ENCODE measurements at places on chromosomes 12 and 14.

- no peak for DNase-seq
Observed at GRCh38 chr12:92139634-92140150, 6.0 kb downstream of the BTG1 start.

- no peak for DNase-seq
Observed at GRCh38 chr12:52602552-52602951, 1.3 kb upstream of the KRT72 start.

- no peak for DNase-seq
Observed at GRCh38 chr12:67917811-67918210, 71.4 kb upstream of the IFNG-AS1 start.

GRCh38 chr14:92927349-92928257, 4.7 kb downstream of the CHGA start:
- no peak for DNase-seq

- no peak for DNase-seq
Observed at GRCh38 chr12:45050751-45051571, at the start of gene DBX2. TSS of gene DBX2 (minus strand) at chr12:45051099. CDS start at chr12:45050927, 172 bp downstream.

GRCh38 chr14:51999084-51999483, 9.7 kb downstream of the RTRAF start:
- DNase-seq, result no peak

GRCh38 chr14:94460631-94461416, 8.2 kb upstream of the SERPINA11 start:
- no peak for DNase-seq

DNA sequence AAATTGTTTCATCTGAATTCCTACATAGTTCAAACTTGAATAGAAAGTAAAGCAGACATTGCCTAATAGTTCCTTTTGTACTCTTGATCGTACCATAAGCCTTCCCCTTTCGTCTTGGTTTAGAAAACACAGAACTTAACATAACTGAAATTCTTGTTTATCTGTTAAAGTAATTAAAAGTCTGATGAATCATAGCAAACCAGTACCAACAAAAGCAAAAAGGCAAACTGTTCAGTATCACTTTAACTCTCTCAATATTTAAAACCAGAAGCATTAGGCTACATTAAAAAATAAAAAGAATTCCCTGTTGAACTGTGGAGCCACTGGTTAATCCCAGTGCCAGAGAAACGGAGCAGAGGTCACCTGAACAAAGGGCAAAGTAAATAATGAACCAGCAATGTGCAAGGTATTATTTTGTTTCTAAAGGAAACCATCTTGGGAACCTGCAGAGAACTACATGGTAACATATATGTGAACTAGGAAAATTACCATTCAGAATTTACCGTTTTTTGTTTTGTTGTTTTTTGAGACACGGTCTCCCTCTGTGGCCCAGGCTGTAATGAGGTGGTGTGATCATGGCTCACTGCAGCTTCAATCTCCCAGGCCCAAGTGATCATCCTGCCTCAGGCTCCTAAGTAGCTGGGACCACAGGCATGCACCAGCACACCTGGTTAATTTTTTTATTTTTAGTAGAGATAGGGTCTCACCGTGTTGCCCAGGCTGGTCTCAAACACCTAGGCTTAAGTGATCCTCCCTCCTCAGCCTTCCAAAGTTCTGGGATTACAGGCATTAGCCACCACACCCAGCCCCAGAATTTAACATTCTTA, 17.1 kb upstream of the HIGD1C start:
- DNase-seq, result no peak

DNA sequence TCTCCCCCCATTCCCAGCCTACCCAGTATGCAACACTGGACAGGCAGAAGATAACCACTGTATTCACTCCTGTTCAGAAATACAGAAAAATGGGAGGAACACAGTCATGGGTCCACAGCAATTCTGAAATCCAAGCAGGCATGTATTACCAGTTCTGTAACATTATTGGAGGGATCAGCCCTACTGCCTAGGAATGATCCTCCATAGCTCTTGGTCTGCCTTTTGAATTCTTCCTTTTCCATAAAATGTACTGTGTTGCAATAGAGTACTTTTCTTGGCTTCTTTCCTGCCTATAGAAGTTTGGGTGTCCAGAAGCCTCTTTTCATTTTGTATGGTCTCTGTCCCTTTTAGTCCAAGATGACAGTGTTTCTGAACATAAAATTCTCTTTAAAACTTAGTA, 46.5 kb downstream of the SPATS2 start:
- no peak for DNase-seq

DNA sequence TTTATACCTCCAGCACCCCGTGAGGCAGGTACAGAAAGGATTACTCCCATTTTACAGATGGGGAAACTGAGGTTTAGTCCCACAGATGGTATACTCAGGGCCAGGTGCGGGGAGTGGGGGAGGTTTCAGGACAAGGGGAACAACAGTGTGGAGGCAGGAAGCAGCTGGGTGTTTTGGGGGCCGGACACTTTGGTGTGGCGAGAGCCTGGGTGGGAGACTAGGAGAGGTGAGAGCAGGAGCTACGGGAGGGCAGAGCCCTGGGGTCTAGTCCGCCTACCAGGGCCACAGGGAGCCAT, 61.7 kb downstream of the DIO3 start:
- no peak for DNase-seq

GRCh38 chr12:57367121-57367520, 63.7 kb downstream of the R3HDM2 start:
- no peak for DNase-seq

DNA sequence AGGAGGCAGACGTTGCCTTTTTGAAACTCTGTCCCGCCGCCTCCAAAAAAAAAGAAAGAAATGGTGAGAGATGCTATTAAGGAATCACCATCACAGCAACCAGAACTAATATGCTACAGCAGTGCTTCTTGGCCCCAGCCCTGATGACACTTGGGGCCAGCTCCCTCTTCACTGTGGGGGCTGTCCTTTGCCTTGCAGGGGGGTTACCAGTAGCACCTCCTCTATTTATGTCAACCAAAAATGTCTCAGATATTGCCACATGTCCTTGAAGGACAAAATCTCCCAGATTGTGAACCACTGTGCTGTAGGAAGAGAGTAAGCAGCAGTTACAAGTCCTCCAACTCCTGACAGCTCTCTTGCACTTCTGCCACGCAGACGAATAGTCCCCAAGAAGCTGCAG, 76.4 kb downstream of the LRRC74A start:
- no peak for DNase-seq

DNA sequence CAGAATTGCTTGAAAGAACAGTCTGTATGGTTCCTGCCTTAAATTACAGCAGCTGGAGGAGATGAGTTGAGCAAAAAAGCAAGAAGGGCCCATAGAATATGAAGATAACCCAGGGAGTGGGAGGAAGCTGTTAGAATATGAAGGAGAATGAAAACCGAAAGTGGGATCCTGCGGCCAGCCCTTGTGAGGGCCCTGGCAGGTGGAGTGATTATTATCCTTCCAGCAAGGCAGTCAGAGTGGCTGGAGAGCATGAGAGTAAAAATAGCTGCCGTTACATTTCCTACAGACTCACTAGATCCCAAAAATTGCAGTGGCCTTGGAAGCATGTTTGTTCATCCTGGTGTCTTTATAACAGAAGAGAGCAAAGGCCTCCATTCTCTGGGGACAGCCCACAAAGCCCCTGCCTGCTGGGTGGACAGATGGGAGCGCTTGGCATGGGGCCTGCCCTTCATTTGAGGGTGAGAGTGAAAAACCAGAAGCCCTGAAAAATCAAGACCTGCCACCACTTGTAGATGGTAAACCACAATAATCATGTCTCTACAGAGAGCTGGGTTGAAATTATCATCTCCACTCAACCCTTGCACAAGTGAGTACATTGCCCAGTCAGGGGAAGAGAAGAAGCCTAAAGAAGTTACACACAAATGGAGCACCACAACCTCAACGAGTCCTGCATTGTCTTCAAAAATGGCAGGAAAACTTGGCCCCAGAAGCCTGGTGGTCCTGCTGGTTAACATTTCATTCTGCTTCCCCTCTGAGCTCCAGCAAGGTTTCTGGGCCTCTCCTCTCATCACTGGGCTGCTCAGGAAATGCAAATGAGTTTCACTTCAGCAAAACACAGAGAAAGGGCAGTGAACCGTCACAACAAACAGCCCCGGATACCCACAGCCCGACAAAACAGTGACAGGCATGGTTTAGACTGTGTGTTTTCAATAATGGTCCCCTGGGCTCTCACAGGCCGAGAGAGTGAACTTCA, 20.5 kb downstream of the ZDHHC22 start:
- no peak for DNase-seq

GRCh38 chr12:59734371-59734770, 138.5 kb downstream of the SLC16A7 start:
- no peak for DNase-seq

DNA sequence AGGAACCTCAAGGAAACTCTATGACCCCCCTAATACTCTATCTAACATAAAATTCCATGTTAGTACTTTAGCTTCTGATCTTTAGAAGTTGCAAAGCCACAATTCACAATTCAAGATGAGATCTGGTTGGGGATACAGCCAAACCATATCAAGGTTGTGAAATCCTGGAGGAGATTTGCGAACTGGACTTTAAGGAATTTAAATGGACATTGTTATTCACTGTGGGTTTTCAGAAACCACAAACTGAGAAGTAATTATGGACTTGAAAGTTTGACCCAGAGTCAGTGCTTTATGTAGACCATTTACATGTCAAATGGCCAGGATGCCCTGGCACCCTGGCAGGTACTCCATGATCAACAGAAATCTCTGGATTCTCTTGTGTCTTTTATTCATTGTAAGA, 14.2 kb upstream of the CDKL1 start:
- DNase-seq, result no peak

DNA sequence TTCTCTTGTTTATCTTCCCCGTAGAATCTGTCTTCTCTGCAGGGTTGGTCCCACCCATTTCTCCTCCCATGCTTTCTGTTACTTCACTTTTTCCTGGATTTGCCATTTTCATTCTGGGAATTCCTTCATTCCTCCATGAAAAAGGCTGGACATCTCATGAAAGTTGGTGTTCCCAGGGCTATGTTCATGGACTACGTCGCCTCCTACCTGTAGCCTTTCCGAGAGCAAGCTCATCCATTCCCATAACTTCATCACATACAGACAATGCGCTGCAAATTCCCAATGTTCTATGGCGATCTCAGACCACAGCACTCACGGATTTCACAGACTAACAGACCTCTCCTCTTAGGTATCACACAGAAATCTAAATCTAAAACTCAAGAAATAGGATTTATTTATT, 217.1 kb downstream of the EXOC5 start:
- DNase-seq, result no peak

- DNase-seq, result no peak
Observed at GRCh38 chr12:110270125-110270962, 10.7 kb upstream of the ATP2A2 start.

DNA sequence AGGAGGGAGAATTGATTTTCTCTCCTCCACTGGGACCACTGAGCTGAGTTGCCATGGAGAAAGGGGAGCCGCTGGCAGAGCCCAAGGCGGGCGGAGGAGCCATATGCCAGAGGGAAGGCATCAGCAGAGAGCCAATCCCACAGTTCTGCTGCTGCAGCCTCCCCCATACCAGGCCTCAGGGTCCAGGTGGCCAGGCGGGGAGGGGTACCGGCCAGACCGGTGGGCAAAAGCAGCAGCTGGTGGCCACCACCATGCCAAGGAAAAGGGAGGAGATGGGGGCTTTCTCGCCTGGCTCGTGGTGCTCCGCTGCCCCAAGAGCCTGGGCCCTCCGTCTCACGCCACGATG, 72.8 kb downstream of the PITPNM2 start:
- no peak for DNase-seq

- no peak for DNase-seq
Observed at GRCh38 chr12:52020539-52021336, 14.0 kb downstream of the TAMALIN start.

DNA sequence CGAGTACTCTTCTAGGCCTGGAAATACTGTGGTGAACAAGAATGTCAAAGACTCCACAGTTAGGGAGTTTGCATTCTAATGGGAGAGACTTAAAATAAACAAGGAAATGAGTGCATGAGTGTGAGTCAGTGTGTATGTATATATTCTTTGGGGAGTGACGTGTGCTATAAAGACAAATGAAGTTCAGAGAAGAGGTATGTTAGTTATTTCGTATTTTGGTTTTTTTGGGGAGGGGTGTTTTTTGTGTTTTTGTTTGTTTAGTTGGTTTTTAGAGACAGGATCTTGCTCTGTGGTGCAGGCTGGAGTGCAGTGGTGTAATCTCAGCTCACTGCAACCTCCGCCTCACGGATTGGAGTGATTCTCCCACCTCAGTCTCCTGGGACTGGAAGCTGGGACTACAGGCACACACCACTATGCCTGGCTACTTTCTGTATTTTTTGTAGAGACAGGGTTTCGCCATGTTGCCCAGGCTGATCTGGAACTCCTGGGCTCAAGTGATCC, 74.3 kb downstream of the SRGAP1 start:
- DNase-seq, result no peak

DNA sequence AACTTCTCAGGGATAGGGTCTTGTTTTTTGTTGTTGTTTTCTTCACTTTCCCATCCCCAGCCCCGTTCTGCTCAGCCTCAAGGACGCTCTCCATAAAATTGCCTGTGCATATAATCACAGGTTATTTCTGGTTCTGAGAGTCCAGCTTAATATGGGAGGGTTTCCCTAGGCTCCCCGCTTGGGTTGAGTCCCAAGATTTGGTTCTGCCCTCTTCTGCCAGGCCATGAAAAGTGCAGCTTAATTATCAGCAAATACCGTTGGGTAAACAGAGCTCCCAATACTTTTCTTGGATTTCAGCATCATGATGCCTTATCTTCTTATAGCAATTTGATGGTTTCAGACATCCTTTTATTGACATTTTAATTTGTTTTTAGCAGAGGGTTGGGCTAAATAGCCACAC, 75.6 kb downstream of the GRIN2B start:
- no peak for DNase-seq

DNA sequence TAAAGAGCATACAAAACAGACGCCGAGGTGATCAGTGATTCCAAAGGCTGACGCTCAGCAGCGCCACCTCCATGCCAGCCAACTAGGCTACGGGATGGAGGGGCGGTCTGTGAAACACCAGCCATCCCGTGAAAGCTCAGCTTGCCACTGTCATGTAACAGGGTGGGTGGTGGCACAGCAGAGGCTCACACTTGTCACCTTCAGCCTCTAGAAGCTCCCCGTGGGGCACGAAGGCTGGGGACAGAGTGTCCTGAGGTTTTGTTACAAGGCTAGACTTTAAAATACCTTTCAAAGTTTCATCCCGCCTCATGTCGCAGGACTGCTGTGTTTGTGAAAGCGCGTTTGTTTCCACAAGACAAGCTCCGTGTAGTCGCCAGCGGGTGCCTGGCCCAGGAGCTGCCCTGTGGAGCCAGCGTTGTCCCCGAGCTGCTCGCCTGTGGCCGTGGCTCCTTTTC, 20.7 kb downstream of the XRCC3 start:
- no peak for DNase-seq
